ENCODE measurements at places on chromosomes 3 and 15. TPM values are rescaled to one million over a fixed set of nuclear protein-coding genes. Genes with fewer than 3 reads are reported as not detected.
A peak's percentile ranks its signal among the peaks of the same experiment; 100 is the strongest.

- no peak for DNase-seq
Observed at GRCh38 chr3:178545337-178545736, 9.1 kb downstream of the KCNMB2 start.

DNA sequence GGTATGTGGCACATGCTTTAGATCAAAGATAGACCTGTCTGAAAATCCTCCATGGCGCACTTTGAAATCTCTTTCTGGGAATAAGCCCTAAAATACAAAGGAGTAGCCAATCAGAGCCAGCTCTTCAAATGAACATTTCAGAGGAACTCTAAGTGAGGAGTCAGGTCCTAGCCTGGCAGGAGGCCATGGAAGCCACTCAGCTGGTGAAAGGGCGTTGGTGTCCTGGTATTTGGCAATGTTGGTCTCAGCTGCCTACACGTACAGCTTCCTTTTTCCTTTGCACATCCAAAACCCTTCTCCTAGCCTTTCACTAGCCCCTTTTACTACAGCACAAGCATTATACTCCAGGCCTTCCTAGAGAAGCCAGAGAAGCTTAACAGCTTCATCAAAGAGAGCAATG lies 5.5 kb downstream of the WDR73 start:
- DNase-seq = no peak

RASGRF1 gene
- total RNA-seq = not detected

GRCh38 chr3:105686278-105686897 lies 182.4 kb downstream of the CBLB start:
- peak; percentile 61 for DNase-seq

- no peak for DNase-seq
Observed at GRCh38 chr3:169147238-169148008, 516.1 kb downstream of the MECOM start.

SERINC4 gene
- 0.18 TPM for total RNA-seq

LMAN1L gene
- total RNA-seq = 0.94 TPM

LIPC gene
- total RNA-seq = 5.3 TPM

GRCh38 chr3:46191730-46192129 lies 16.4 kb downstream of the CCR1 start:
- DNase-seq = no peak

ABHD6 gene
- 10.6 TPM for total RNA-seq

GRCh38 chr3:138303474-138303873 lies 26.2 kb downstream of the NME9 start:
- no peak for DNase-seq

BRK1 gene
- total RNA-seq = 65.8 TPM

DNA sequence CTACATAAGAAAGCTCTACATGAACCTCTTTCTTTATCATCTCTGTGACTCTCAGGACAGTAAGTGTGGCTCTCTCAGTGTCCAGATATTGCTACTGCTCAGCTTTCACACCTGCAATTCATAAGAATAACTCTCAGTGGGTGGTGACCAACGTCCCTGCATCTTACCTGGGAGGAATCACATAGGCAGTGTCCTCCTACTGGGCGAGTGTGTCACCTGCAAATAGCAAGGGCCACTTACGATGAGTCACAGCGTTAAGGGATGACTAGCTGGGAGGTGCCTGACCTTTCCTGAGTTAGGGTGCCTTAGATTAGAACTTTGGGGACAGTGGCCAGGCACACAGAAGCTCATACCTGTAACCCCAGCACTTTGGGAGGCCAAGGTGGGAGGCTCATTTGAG lies 90.8 kb upstream of the C3orf80 start:
- no peak for DNase-seq

DNA sequence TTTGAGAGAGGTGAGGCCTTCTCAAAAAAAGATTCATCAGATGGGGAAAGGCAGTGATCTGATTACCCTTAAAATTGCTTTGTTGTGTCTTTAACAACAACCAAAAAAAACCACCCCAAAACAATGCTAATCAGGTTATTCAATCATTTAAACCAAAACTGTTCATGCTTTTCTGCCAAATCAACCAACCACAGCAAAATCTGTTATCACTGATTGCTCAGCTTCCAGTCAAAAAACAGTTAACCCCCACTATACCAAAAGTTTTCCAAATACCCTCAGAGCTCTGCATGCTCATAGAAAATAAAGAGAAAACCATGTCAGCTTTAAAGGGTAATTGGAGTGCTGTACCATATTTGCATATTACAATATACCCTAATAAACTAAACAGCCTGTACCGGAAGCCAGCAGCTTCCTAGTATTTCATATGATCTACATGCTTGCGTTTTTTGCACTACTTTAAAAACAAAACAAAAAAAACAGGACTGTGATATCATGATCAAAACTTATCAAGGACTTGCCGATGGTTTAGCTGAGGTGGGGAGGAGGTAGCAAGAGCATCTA lies 22.8 kb downstream of the SATB1 start:
- no peak for DNase-seq

GRCh38 chr15:64525828-64526530 lies 65.6 kb downstream of the ZNF609 start:
- DNase-seq = no peak

DNA sequence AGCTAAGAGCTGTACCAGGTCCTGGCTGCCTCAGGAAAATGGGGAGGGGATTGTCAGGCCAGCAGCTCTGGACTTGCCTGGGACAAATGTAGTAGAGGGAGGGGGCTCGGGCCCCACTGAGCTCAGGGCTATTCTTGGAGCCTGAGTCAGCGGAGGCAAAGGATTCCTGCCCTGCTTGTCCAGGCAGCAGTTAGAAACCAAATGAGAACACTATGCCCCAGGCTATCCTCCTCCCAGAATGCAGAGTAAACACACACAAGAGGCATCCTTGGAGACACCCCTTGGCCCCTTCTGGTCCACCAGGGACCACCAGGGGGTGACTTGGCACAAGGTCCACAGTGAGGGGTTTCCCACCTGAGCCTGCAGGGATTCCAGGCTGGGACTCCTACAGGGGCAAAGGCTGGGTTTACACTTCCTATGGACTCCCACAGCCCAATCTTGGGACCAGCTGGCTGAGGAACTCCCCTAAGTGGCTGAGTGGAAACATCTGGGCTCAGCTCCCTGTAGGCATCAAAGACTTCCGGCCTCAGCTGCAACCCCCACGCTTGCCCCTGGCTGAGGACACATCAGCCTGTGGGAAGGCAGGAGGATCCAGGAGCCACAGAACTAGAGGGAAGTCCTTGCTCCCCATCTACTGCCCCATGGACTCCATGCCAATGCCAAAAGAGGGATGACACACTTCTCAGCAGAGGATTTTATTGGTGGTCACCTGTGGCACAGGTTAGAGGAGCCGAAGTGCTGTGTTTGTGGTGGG lies 3.4 kb upstream of the COL7A1 start:
- no peak for DNase-seq

DNA sequence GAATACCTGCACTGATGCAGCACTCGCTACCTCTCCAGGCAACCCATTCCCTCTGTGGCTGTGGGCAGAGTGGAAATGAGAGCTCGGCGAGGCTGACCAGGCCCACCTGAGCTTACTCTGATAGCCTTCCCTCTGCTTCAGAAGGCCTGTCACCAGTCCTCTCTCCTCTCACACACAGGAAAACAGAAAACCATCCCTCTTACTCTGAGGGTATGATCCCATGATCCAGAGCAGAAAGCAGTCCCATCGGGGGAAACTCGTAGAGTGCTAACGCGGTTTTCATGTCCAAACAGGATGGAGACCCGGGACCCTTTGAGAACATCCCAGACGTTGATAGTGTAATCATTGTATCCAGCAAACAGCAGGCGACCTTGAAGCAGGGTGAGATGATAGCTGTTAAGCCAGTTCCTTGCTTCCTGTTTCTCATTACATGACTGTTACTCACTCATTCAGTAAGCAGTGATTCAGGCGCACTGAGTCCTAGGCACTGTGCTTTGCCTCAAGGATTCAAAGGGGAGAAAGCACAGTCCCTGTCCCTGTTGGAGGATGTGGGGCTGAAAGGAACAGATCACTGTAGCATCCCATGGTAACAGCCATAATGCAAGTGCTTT lies 11.8 kb upstream of the BCL2L10 start:
- no peak for DNase-seq

- peak; percentile 77 for DNase-seq
Observed at GRCh38 chr15:70140543-70141375, 43.0 kb upstream of the TLE3 start.

DNA sequence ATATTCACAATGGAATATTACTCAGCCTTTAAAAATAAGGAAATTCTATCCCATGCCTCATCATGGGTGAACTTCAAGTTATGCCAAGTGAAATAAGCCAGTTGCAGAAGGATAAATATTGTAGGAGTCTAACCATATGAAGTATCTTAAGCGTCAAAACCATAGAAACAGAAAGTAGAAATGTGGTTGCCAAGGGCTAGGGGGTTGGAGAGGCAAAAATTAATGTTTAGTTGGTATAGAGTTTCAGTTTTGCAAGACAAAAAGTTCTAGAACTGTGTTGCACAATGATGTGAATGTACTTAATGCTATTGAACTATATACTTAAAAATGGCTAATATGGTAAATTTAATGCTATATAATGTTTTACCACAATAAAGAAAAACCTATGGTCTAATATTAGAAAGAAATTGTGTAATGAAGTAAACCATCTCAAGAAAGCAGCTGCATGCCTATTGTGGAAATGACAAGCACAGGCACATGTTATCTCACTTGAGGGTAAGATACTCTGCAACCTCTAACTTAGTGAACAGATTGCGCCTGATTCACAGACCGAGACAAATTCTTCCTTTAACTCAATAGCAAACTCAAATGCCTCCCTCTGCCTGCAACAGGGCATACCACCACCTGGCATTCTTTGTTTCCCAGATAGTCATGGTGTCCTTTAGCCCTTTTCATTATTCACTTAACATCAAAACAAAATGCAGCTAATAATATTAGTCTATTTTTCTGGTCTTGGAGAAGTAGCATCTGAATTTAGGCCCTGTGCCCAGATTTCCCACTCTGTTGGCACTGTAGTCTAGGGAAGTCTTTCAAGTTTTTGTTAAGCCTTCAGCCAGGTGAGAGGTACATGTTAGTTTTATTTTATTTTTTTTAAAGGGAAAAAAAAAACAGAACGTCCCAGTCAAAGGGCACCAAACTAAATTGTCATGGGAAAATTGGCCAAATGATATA lies 80.2 kb upstream of the ACP3 start:
- DNase-seq = no peak

DNA sequence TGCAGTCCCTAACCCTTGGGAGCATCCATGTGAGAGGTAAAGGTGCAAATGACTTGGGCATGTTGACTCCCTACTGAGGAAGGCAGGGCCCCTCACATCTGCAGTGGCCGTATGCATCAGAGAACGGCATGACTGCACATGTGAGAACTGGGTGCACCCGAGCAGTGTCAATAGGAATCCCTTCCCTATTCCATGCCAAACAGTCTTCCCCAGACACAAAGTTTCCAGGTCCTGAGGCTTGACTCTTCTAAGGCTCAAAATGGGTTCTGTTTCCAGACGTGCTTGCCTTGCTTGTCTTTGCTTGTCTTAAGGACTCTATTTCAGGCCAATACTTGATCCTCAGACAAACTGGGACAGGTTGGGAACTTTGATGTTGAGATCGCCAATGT lies 20.5 kb upstream of the ANPEP start:
- DNase-seq = no peak

SCAANT1 gene
- total RNA-seq = 3.6 TPM

MASP1 gene
- total RNA-seq = not detected

DNA sequence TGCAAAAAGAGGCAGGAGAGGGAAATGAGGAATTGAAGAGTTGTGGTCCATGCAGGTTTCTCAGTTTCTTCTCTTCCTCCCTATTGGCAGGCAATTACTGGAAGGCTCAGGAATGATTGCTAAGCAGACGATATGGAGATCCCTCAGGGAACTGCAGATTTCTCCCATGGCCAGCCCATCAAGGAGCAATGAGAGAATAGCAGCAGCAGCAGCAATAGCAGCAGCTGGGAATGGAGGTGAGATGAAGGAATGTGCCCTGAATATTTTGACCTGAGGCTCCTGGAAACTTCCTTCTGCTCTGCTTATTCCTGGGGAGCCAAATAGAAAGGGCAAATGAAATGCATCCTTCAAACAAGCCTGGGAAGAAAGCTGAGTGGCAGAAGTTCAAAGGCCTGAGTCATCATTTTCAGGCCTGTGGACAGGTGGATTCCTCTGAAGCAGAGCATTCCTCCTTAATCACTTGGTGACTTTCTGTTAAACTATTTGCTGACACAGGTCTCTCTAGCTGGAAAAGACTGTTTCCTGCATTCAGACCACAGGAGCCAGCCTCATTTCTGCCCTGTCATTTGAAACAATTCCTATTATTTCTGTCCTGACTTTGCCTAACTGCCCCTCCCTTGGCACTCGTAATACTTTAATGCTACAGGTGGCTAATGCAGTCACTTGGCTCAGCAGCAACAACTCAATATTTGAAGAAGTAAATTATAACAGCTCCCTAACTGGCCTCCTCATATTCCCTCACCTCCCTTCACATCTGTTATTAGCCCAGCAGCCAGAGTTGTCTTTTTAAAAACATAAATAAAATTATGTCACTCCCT lies 146.9 kb upstream of the GADL1 start:
- no peak for DNase-seq

DNA sequence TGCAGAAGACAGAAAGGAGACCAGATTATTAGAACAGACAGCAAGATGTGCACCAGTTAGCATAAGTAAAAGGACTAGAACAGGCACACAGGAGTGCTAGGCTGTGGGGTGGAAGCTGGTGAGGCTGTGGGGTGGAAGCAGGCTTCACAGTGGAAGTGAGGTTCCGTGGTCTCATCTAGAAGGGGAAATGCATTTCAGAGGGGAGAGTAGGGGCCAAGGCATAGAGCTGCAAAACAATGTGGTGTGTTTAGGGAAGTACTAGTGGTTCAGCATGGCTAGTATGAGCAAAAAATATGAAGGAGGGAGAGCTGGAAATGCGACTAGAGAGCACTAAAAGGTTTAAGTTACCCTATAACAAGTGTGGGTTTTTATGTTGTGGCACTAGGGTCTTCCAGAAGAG lies 6.5 kb downstream of the POPDC2 start:
- no peak for DNase-seq

TMOD2 gene
- 4.7 TPM for total RNA-seq

PLA2G4E gene
- total RNA-seq = not detected

CYP19A1 gene
- total RNA-seq = not detected

DNA sequence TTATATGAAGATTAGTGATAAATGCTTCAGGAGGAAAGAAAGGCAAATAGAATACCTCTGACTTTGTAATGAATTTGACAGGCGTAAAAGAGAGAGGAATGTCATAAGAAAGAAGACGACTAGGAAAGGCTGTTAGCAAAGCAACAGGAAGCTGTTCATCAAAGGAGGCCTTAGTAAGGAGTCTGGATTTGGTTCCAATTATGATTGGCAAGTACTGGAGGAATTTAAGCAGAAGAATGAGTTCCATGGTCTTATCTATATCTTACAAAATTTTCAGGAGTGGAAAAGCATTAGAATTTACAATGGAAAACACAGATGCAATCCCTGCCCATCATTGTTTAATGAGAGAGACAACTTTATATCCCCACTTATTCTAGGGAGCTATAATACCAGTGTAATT lies 13.8 kb downstream of the PLSCR1 start:
- no peak for DNase-seq

CRTAP gene
- 37.9 TPM for total RNA-seq

DNA sequence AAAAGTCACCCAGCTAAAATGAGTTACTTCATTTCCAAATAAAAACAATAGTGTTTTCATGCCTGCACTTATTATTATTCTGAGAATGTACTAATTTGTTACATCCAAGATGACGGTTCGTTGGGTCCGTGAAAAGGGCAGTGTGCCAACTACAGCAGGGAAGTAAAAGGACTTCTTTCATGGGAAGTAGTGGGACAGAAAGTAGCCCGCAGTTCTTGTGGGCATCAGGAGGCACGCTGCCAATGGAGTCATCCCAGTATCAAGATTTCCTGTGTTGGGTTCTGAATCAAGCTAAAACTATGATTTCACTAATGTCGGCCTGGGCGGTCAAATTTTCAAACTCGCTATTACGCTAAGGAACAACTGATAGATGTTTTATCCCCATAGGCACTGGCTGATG lies 254.5 kb upstream of the SOX2 start:
- no peak for DNase-seq

Measured in natural killer cell (primary cell).